ENCODE measurements at places on chromosomes 7 and 10.

DNA sequence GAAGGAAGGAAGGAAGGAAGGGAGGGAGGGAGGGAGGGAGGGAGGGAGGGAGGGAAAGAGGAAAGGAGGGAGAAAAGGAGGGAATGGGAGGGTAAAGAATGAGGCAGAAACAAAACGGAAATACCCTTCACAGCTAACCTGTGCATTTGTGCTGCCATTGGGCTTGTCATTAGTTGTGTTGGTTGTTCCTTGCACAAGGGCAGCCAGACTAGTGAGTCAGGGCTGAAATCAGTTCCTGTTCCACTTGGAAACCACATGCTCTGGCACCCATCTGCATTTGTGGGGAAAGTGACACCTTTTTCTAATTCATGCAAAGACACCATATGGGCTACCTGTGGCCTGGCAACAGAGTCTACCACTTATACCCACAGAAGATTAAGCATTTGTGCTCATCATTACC is 1004.0 kb upstream of the C7orf33 start:
- DNase-seq, result peak; percentile 26

DNA sequence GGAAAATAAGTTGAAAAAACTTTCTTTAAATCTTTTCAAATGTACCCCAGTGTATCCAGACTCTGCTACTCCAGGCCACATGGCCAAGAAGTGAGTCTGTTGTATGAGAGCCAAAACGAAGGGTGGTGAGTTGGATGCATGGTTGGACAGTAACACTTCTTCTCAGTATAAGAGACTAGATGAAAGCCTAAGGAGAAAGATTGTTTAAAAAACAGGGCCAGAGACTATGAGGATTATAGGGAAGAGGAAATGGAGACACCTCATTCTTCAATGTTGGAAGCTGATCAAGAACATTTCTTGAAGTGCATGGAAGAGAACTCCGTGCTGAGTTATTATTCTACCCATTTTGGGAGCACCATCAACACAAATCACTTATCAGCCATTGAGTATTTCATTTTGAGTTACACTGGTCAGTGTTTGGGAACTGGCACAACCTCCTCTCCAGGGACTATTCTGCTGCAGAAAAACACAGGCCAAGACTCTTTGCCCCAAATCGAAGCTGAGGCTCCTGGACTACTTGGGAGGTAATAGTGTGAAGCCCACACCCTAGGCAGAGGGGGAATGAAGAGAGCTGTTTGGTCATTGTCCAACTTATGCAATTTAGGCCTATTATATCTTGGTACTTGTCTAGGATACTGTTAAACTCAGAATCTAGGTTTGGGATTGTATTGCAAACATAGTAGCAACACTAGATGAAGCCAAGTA is 123.0 kb upstream of the SEC61G start:
- no peak for DNase-seq

- DNase-seq, result no peak
Measured at GRCh38 chr10:116733566-116733965, 8.8 kb downstream of the HSPA12A start.

GRCh38 chr7:157498657-157499056 is 161.9 kb downstream of the DNAJB6 start:
- no peak for DNase-seq

DNA sequence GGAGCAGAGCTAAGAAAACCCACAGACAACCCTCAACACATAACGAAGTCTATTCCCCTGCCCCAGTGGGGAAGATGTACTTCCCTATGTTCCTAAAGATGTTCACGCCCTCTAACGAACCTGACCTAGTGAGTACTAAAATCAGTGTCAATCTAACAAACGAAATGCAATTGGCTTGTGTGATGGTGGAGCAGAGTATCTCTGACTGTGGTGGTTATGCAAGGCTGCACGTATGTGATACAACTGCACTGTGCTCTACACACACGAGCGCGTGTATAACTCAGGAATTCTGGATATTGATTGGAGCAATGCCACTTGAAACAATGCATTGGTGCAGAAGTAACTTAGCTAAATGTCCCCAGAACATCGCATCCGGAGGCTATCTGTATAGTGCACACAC is 1.3 kb downstream of the ANKRD16 start:
- no peak for DNase-seq

- peak; percentile 26 for DNase-seq
Measured at GRCh38 chr7:27516421-27516820, 146.3 kb downstream of the HIBADH start.

DNA sequence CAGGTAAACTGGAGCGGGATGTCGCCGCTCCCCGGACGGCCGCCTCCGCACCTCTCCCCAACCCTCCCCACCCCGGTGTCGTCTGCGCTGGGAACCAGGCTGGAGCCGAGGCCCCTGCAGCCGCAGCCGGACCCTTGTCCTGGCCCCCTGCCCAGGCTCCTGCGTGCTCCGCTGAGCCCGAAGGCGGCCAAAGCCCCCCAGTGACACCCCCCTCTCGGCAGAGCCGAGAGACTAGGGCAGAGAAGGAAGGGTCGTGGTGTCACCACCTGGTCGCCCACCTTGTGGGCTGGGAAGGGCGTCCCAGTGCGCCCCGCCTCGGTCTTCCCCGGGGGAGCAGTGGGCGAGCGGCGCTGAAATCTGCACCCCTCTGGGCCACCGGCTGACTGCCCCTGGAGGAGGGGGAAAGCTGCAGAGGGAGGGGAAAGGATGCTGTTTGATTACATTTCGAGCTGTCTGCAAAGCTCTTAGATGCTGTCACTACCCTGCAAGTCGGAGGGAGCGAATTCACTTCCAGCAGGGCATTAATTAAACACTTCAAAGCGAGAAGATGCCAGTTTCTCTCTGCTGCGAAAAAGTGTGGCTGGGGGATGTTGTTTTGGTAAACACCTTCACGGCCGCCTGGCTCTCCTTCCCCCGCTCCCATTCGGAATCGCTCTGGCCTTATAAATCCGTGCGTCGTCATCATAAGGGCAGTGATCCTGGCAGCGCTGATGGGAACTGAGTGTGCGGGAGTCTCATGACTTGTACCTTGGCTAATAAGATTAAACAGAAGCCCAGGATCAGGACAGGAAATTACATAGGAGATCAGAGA is 622 bp downstream of the DYNC1I1 start:
- peak; percentile 6 for DNase-seq

GRCh38 chr7:87113077-87113476 is 39.2 kb upstream of the DMTF1 start:
- no peak for DNase-seq

DNA sequence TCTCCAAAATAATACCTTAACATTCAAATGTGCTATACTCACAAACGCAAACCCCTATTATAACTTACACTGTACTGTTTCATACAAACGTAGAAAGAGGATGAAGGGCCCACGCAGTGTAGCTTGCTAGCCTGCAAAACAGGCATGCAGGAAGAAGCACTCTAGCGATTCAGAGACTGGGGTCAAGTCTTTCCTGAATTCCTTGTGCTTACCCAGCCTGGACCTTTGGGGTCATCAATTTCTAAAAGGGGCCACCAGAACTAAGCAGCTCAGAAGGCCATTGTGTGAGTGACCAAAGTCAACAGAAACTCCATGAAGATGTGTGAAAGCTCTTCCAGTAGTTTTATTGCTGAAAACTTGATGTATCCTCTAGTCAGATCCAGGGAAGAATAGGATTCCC is 111.9 kb downstream of the SVIL start:
- DNase-seq, result no peak

- no peak for DNase-seq
Measured at GRCh38 chr7:115496006-115496405, 534.6 kb downstream of the TFEC start.

- no peak for DNase-seq
Measured at GRCh38 chr10:97505152-97505551, 6.4 kb downstream of the UBTD1 start.

DNA sequence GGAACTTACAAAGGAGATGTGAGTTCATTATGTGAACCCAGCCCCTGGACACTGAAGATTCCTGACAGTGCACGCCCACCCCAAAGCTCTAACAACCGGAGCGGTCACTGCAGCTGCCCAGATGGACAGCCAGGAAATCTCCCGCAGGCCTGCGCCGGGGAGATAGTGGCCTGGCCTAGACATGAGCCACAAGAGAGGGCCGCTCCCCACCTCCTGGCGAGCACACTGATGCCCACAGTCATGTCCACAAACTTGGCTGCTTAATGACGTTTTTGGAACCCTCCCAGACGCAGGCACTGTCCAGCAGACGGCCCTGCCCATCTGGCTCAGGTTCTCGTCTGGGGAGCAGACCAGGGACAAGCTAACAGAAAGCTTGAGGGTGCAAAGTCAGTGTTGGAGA is 34.2 kb downstream of the TCERG1L start:
- no peak for DNase-seq

- no peak for DNase-seq
Measured at GRCh38 chr7:104972500-104972899, 41.5 kb upstream of the KMT2E start.

DNA sequence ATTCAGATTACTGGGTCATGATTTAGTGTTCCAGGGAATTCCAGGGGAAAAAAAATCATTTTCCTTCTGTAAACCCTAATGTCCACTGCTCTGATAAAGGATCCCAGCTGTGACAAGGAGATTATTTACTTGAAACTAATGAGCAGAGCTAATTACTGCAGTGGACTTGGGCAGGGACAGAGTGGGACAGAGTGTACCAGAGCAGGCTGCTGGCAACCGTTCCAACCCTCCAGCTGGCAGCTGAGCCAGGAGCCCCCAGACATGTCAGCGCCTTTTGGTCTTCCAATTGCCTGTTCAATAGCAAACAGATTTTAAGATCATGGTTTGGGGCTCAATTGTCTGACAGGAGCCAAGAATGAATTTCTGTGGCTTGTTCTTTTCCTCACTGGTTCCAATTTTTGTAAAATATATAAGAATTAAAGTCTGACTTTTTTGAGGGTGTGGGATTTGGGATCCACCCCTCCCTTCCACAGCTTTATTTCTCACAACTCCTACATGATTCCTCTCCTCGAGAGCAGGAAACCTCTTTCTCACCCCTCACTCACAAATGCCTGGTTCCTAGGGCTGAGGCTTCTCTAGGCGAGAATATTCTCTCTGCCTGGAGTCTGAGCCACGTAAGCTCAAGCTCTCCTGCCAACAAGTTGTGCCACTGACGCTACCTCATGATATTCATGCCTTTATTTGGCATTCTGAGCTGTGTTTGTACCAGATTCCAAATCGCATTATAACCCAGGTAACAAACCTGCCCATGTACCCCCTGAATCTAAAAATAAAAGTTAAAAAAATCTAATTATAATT is 20.6 kb upstream of the FAM180A start:
- DNase-seq, result no peak

- no peak for DNase-seq
Measured at GRCh38 chr10:61096056-61096455, 152.1 kb upstream of the RHOBTB1 start.

DNA sequence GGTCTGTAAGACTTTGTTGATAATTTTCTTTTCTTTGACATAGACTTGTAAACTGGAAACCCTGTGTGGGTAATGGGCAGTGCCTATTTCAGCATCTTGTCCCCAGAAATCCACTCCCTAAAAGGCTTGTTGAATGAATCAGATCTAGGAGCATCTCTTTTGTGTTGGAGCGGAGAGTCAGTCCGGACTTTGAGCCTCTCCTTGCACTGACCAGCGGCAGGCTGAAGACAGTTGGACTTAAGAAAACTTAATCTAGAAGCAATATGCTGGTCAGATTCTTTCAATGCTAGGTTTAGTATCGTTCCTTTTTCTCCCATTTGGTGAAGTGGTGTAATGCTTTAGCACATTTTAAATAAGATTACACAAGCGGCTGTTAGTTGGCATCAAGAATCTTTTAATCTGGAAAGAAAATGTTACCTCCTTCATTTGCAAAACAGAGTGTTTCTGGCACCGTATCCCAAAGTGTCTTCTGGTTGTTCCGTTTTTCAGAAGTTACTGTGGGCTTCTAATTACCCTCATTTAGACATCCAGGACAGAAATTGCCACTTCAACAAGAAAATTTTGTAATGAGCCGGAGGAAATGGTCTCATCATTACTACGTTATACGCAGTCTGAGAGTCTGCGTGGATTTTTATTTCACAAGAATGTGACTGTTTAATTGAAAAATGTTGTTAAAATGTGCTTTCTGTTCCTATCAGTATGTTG is 74.7 kb downstream of the CUX1 start:
- DNase-seq, result no peak

GRCh38 chr10:18196806-18197550 is 56.8 kb downstream of the CACNB2 start:
- DNase-seq, result no peak

DNA sequence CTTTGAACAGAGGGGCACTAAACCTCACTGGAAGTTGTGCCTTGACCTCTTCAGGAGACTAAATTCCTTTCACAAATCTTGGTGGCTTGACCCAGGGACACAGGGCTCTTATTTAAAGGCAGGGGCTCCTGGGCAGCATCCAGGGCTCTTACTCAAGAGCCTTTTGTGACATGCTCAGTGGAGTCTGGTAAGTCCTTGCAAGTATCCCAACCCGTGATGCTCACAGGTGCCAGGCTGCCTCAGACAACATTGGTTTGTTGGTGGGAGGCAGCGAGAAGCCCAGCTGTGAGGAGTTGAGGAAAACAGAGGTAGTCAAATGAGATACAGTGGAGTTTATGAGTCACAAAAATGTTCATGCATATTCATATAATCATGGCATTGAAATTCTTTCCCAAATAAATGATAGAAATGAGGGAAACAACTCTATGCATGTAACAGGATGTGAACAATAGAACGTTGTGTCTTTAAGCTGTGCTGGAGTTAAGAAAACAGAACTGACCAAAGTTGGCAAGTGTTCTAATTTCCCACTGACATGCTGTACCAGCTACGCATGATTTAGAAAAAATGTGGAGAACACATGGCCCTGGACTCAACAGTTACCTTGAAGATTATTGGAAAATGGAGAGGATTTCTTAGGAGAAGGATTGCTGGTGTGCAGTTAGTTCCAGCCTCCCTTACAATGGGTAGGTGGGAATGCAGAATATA is 654.5 kb upstream of the COBL start:
- DNase-seq, result no peak

DNA sequence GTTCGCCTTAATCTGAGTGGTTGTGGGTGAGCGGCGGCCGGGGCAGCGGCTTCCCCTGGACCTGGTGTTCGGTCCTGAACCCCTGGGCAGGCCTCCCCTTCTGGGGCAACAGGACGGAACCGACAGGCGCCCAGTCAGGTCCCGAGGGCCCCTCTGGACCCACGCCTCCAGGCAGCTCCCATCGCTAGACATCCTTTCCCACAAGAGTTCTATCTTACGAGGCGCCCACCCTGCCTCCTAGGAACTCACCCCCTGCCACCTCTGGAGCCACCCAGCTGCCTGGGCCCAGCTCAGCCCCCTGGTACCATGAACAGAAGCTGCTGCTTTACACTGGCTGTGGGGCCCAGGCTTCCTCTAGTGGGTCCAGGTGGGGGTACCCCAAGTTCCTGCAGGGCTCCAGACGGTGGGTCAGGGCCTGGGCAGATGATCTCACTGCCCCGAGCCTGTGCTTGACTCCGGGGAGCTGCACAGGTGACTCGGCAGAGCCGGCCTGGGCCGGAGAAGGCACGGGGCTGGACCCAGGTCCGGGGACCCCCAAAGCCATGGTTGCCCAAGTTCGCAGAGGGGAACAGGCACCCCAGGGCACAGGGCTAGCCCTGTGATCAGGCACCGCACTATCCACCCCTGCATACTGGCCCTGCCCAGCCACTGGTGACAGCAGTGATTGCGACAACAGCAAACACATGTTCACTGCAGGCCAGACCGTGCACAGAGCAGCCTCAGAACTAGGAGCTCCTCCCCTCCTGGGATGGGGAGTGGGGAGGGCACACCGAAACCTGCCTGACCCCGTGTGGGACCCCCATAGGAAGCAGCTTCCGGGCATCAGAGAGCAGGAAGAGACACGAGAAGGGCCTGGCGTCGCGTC is 180.3 kb downstream of the ELFN1 start:
- no peak for DNase-seq
